ENCODE measurements at places on chromosomes 5 and 9. TPM values are rescaled to one million over a fixed set of nuclear protein-coding genes. Genes with fewer than 3 reads are reported as not detected.

Gene ZDHHC11B
- total RNA-seq = under 0.01 TPM

Gene MCC
- 41.3 TPM for total RNA-seq

Gene TMEM215
- total RNA-seq = not detected

Gene ALDH7A1
- 44.8 TPM for total RNA-seq

Gene NR5A1
- total RNA-seq = not detected

Gene PCDHA3
- total RNA-seq = 0.26 TPM

Gene KYAT1
- 7.4 TPM for total RNA-seq

Gene SPINK6
- total RNA-seq = not detected

Gene WNT8A
- not detected for total RNA-seq

Data from fibroblast of lung (primary cell).